ENCODE measurements at places on chromosomes 3 and 15.

- DNase-seq, result no peak
Measured at GRCh38 chr15:37931321-37931720, 3.1 kb upstream of the TMCO5A start.

DNA sequence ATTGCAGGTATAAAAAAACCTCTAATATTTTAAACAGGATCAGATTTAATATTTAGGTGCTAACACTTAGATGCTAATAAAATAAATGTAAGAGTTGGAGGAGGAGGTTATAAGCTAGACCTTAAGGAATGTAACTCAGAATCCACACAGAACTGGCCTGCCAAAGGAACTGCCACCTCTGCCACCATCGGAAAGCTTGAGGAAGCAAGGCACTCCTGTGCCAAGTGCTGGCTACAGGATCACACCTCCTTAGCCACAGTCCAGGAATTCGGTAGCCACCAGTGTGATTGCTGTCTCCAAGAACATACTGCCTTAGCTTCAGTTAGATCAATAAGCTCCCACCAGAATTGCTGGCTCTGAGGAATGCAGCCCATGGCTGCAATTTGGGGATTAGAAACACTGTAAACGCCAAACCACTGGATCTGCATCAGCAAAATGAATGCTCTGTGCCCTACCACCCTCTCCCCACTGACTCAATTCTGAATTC lies 58.0 kb downstream of the FRMD5 start:
- DNase-seq, result no peak

DNA sequence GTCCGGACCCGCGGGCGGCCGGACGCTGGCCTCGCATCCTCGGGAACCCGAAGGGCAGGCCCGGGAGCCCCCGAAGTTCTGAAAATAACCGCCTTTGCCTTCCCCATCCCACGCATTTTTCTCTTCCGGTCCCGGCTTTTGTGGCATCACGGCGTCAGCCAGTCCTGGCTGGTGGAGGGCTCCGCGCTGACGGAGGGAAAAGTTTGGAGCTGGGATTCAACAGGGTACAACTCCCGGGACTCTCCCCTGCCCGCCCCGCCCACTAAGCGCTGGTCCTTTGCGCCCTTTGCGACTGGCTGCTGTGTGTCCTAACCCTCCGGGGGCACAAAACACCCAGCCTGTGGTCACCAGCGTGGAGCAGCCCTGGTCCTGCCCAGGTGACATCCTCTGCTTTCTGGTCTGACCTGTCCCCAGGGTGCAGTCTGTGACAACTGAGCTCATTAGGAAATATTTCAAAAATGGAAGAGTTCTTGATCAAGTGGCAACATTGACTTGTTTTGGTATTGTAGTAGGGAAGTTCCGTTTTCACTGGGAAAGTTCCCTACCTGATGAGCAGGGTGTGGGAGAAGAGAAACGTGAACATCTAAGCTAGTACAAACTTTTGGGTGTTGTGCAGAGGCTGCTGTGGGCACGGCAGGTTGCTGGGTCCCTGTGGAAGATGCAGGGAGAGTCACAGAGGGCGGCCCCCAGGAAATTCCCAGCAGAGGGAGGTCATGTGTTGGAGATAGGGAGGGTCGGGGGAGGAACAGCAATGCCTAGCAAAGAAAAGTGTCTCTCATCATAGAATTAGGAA lies 775 bp downstream of the ARNT2 start:
- no peak for DNase-seq

DNA sequence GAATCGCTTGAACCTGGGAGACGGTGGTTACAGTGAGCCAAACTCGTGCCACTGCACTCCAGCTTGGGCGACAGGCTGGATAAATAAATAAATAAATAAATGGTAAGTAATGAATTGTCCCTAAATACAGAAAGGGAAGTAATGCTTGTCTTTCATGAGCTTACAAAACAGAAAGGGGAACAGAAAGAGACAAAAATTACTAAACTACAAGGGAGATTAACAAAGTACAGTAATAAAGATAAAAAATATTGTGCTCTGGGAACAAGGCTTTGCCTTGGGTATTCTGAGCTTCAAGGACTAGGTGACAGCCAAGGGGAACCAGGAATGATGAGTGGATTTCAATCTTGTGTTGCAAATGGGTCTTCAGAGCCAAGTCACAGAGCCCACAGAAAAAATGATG lies 9.2 kb upstream of the HLTF start:
- DNase-seq, result no peak

DNA sequence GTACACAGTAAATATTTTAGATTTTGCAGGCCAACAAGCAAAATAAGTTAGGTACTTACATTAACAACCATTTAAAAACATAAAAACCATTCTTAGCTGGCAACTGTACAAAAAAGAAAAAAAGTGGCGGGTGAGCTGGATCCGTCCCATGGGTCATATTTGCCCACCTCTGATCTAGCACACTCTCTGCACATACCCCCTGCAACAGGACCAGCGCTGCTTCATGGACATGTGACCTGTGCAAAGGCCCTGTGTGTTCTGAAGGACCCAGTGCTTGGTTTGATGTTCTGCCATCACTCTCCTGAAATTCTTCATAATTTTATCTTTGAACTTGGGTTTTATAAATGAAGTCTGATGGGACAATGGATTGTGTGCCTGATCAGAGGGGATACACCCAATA lies 72.5 kb upstream of the ACAN start:
- no peak for DNase-seq

GRCh38 chr15:69992348-69992747 lies 105.4 kb downstream of the TLE3 start:
- no peak for DNase-seq

GRCh38 chr3:16050641-16051467 lies 123.6 kb upstream of the GALNT15 start:
- no peak for DNase-seq

- no peak for DNase-seq
Measured at GRCh38 chr3:57939775-57940174, 68.4 kb upstream of the FLNB start.

- DNase-seq, result no peak
Measured at GRCh38 chr3:61956236-61956635, 394.9 kb downstream of the PTPRG start.

- no peak for DNase-seq
Measured at GRCh38 chr15:81478354-81478753, 104.3 kb upstream of the TMC3 start.

- DNase-seq, result no peak
Measured at GRCh38 chr3:13013566-13013965, 59.7 kb downstream of the IQSEC1 start.

- peak; percentile 69 for DNase-seq
Measured at GRCh38 chr3:158167737-158168557, 58.1 kb downstream of the RSRC1 start.

DNA sequence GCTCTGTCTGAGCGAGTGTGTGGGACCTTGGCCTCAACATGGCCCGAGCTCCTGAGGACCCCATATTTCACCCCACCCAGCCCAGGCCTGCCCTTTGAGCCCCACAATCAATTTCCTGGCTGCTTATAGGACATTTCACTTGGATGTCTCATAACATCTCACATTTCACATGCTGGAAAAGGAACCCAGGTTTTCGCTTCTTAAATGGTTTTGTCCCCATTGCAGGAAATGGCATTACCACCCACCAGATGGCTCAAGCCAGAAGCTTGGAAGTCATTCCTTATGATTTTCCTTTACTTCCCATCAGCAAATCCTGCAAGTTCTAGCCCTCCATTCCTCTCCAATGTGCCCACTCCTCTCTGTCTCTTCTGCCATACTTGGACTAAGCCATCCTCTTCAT lies 14.9 kb downstream of the ITGA11 start:
- DNase-seq, result no peak

DNA sequence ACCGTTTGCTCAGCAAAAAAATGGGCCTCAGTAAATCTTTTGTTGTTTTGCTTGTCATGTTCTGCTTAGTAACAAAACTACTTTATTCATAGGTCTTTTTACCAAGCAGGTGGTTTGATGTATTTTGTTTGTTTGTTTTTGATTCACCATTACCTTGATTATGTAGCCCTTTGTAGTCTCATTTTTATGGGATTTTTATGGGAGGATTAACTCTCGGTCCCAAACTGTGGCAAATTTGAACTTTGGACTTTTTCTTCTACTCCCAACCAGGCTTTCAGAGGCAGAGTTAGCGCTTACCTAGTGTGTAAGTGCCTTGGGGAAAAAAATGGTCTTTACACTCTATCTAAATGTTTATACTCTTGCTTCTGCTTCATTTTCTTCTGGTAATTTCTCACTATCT lies 276.7 kb upstream of the POU1F1 start:
- DNase-seq, result no peak

DNA sequence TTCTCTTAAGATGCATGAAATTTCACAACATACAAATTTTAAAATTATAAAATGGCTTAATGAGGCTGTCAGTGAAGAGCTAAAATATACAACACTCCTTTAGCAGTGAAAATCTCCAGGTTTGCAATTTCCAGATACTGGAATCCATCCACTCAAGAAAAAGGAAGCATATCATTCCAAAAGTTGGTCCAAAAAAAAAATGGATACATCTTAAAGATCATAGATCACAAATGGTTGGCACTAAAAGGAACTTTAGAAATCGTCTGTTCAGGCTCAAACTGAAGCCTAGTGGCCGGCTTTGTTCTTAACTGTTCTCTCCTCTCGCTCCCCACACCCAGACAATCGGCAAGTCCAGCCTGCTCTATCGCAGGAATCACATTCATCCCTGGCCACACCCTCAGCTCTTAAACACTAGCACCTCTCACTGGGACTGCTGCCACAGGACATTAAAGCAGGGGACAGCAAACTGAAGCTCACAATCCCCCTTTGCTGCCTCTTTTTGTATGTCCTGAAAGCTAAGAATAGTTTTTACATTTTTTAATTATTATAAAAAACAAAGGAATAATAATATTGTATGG lies 130.3 kb upstream of the CDIN1 start:
- DNase-seq, result no peak

- DNase-seq, result no peak
Measured at GRCh38 chr3:155325263-155325835, 31.9 kb upstream of the STRIT1 start.

DNA sequence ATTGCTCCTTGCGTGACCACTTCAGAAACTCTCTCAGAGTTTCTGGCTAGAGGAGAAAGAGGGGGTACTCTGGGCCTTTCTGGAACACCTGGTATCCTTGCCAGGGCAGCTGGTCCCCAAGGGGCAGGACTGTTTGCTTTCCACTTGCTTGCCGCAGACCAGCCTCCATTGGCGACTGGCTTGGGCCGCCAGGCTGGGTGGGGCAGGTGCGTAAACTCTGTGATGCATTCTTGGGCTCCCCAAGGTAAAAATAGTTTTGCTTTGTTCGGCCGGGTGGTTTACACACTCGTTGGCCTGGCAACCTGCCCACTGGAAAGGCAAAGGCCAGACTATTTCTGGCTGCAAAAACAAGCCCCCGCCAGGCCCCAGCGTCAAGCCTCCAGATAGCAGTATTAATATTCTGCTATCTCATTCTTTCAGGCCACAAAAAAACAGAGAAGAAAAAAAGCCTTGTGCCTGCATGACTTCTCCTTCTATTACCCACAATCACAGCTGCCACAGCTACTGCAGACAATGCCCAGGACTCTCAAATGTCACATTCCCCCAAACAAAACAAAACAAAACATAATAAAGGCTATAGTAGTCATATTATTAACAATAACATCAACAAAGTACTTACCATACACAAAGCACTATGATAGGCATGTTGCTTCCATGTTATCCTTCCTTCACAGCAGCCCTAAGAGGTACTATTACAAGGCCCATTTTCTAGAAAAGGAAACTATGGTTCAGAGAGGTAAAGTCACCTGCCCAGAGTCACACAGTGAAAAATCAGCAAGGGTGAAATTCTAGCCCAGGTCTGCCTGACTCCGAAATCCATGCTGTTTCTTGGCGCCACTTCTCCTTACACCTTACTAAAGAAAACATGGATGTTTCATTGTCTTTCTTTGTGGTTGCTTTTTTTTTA lies 14.0 kb upstream of the SSUH2 start:
- no peak for DNase-seq

GRCh38 chr3:59456852-59457485 lies 407.1 kb upstream of the CFAP20DC start:
- no peak for DNase-seq

DNA sequence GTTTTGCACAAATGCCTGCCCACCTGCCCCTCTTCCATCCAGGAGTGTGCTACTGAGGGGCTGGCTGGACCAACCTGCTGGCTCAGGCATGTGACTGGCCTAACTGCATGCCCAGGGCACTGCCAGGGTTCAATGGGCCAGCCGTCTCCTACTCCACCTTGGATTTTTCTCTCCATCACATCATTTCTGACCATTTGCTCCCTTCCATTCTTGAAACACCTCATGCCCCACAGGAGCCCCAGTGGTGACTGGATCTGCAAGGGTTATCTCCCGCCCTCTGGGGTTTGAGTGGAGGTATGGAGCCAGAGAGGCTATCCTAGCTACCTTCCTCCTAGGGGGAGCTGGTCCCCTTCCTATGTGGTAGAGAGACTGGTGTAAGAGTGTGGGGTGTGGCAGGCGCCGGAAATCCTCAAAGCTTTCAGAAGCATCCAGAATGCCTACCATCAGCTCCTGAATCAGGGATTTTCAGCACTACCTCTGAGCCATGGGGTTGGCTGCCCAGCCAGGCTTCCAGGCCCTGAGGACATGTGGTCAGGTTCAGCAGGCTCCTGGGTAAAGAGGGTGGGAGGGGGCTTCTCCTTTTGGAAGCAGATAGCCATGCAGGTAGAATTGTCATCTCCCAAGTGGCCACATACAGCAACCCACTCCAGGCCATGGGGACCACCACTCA lies 2.9 kb upstream of the MANF start:
- DNase-seq, result no peak

Measured in hematopoietic multipotent progenitor cell treated with erythropoietin and hydrocortisone succinate and interleukin-3 and kit ligand, for 15 days (in vitro differentiated cells).